ENCODE measurements at places on chromosomes 5 and 9.

DNA sequence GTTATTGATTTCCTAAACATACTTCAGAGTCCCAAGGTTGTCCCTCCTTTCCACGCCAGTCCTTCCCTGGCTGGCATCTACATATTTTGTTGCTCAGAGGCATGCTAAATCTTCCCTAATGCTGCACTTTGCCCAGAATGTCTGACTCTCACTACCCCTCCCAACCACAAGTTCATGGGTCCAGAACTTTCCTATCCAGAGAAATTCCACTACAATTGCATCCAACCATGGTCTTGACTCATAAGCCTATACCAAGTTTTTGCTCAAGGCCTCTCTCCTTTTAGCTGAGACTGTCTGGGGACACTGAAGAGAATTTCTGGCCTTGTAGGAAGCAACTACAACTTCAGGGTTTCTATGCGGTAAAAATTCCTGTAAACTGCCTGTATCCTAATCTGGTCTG is 206.3 kb downstream of the BNC2 start:
- DNase-seq: no peak

GRCh38 chr9:2261421-2262103 is 246.4 kb downstream of the SMARCA2 start:
- peak; percentile 23 for DNase-seq

- DNase-seq: no peak
Measured at GRCh38 chr9:68626526-68626925, 78.5 kb upstream of the PIP5K1B start.

GRCh38 chr5:88355490-88356050 is 86.9 kb upstream of the TMEM161B start:
- DNase-seq: no peak

- no peak for DNase-seq
Measured at GRCh38 chr5:10578293-10578665, 14.4 kb downstream of the ANKRD33B start.

DNA sequence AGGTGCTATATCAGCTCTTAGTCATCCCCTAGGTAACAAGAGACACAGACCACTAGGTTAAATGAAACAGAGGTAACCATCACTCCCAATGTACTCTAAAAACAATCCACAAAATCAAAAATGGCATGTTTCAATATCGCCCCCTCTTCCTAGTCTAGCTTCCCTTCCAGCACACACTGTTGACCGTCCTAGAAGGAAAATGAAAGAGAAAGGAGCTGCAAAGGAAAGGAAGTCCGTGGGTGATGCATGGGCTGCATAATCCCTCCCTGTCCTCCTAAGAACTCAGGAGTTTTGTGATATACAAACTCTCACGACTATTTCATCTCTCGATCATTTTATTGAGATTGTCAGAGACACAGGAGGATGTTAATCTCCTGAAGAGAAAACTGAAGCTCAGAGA is 101.6 kb downstream of the RFK start:
- DNase-seq: no peak

- DNase-seq: no peak
Measured at GRCh38 chr9:111994831-111995458, 98.3 kb downstream of the UGCG start.

- DNase-seq: no peak
Measured at GRCh38 chr5:105639068-105639467, 2031.7 kb downstream of the EFNA5 start.

DNA sequence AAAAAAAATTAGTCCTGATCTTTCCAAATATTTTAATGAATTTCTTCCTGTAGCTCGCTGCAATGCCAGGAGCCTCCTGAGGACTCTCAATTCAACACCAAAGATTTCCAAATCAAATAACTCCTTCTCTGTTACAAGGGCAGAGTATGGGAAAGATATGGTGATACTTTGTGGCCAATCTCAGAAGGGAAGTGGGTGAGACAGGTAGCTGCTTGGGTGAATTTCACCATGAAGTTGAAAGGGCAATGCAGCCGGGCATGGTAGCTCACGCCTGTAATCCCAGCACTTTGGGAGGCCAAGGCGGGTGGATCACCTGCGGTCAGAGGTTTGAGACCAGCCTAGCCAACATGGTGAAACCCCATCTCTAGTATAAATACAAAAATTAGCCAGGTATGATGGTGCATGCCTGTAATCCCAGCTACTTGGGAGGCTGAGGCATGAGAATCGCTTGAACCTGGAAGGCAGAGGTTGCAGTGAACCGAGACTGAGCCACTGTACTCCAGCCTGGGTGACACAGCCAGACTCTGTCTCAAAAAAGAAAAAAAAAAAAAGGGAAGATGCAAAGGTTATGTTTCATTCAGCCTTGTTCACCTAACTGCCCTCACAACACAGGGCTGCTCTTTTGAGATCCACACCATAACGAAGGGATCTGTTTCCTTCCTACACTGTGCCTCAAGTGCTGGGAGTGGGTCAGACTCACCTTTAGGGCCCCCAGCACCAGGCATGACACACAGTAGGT is 58.6 kb downstream of the PTPN3 start:
- no peak for DNase-seq

DNA sequence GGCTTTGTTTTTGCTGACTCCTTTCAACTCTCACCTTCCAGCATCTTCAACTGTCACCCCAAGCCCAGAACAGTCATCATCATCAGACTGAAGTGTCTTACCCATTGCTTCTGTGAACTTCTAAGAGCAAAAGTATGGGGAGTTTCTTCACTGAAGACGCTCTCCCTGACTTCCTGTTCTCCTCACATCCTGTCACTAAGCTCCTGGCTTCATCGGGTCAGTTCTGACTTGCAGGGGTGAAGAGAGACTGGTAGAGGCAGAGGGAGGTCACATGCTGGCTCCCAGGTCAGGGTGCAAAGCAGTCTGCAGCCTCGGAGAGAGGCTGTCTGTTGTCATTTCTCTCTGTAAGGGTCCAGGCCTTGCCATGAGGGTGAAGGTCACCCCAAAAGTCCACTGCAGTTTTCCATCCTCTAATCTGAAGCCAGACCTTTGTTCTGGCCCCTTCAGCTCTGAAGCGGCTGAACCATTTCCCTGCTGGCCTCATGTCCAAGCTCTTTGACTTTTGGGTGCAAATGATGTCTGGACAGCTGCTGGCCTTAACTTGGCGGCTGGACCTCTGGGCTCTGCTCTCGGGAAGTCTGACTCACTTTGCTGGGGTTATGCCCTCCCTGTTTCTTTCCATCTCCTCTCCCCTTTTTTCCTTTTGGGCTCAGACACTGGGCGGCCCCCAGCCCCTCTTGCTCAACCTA is 305.0 kb downstream of the RAB3C start:
- DNase-seq: no peak

- DNase-seq: no peak
Measured at GRCh38 chr9:68933434-68934328, 80.2 kb downstream of the PRKACG start.

DNA sequence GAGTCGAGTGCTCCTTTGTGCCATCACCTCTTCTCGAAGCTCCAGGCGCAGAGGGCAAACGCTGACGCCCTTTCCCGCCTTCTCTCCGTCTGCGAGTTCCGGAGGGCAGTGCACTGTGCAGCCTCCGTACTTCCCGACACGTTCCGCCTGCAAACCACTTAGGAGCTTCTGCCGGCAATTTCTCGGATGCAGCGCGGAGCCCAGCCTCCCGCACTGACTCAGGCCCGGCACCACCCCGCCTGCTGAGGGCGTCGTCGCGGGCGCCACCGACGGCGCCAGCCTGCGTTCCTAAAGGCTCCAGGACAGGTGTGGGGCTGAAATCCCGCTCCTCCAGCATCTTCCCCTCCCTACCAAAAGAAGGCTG is 9.3 kb upstream of the TRIM36 start:
- DNase-seq: no peak

DNA sequence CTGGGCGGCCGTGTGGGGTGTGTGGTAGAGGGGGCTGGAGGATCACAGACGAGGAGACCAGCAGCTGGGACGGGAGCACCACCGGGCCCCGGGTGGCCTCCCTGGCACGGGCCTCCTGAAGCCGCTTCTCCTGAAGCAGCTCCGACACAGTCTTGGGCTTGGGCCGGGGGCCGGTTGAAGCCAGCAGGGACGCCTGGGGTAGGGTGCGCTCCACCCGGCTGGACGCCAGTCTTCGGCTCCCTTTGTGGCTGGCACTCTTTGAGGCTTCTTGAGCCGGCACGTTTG is 5.5 kb upstream of the CARD9 start:
- DNase-seq: no peak

- no peak for DNase-seq
Measured at GRCh38 chr9:16126042-16126441, 573.2 kb downstream of the CCDC171 start.

DNA sequence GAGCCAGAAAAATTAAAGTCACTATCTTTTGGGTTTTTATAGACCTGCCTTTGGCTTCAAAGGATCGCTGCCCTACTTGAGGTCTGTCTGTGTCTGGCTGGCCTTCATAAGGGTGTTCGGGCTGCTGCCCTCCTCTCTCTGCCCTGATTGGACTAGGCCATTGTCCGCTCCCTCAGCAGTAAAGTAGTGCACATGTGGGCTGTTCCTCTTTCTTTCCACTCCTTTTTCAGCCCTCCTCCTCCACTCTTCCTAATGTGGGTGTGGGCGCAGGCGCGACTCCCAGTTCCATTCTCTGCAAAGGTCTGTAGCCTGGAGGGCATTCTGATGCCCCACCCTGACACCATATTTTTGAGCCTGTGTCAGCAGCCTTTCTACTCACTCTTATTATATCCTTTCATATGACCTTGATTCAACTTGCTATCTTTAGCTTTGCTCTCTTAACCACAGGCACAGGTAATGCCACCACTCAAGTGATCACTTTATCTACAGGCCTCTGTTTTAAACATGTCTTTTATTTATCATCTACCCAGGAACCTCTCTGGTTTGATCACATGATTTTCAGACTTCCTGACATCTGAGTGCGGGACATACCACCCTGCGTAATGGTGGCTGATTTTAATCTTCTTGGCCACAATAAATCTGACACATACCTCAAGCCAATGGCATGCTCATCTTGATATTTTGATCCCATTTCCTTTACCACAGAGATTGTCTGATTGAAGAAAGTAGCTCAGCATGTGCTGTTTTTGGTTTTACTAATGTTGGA is 144.5 kb downstream of the AOPEP start:
- peak; percentile 93 for DNase-seq

DNA sequence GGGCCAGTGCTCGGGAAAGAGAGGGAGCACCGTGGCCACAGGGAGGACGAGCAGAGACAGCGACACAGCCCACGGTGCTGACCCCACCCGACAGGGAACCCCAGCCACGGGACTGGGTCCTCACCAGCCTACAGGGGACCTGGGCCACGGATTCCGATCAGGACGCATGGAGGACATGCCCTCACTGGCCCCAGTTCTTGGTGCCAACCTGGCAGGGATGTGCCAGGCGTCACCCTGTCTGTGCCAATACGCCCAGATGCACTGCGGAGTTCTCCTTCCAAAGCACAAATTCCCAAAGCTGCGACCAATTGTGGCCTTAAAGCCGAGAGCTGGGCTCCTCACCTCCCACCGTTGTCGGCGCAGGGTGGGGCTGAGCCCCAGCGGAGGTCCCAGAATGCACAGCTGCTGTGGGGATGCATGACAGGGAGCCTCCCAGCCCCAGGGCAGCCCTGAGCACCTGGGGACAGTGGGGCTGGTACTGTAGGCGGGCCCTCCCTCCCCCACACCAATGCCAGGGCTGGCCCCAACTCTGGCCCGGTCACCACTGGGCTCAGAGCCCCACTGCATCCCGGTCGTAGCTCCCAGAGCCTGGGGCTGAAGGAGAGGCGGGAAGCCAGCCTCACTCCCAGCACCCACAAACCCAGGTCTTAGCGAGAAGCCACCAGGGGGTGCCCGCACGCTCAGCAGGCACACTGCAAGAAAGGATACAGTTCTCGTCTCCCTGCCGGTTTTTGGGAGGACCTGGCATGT is 44.2 kb downstream of the NKD2 start:
- DNase-seq: no peak

GRCh38 chr5:168364151-168364661 is 72.8 kb downstream of the WWC1 start:
- peak; percentile 98 for DNase-seq

DNA sequence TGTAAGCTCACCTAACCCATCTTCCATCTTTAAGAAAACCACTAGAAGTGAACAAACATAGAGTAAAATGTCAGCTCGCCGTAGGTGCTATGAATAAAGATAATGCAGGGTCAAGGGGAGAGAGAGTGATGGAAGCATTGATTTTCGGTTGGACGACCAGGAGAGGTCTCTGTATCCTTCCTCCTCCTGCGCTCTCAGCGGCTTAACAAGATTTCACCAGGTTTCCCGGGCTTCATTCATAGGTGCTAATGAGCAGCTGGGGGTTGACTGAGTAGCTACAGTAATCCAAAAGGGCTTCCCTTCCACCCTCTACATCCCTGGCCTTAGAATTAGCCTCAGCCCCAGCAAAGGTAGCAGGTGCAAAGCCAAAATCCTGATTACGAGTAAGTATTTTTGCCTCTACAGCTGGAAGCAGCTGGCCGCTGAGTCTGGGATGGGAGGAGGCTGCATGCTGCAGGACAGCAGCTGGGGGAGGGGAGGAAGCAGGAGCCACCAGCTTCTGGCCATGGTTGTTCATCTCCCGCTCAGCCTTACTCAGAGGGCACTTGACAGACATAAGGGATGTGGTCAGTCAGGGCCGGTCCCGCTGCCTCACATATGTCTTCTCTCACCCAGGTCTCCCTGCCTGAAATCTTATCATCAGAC is 112.0 kb upstream of the IL12B start:
- DNase-seq: no peak

DNA sequence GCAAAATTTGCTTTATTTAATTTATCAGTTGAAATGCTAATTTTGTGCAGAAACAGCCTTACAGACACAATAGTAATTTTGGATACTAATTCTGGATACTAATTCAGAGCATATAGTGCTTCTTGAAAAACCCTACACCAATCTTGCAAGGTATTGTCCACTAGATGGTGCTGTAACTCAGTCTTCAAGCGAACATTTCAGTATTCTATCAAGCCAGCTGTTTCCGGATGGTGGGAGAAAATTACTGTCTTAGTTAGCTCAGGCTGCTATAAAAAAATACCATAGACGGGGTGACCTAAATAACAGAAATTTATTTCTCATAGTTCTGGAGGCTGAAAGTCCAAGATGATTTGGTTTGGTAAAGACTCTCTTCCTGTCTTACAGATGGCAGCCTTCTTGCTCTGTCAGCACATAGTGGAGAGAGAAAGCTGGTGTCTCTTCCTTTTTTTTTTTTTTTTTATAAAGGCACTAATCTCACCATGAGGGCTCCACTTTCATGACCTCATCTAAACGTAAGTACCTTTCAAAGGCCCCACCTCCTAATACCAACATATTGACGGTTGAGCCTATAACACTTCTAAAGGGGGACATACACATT is 1306.5 kb upstream of the CDH9 start:
- peak; percentile 39 for DNase-seq

DNA sequence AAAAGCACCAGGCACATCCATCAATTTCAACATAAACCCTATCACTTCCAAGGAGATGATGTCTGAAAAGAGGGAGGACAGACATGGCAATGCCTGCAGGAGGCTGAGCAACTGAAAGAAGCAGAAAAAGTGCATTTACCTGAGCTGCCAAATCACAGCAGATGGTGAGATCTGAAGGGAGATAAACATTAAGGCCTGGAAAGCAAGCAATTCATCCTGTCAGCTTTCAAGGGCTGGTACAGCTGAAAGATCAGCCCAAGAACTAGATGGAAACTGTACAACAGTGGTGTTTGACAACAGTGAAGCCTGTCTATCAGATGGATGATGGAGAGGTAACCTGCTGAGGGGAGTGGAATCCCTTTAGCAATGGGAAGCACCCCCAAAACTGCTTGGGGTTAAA is 433.2 kb upstream of the ZNF608 start:
- DNase-seq: no peak

GRCh38 chr9:107819772-107820565 is 330.4 kb upstream of the KLF4 start:
- DNase-seq: no peak

All from NCI-H226 (cell line).